Fibroblast of skin of abdomen (primary cell): ENCODE measurements at places on chromosomes 6 and 20.

DNA sequence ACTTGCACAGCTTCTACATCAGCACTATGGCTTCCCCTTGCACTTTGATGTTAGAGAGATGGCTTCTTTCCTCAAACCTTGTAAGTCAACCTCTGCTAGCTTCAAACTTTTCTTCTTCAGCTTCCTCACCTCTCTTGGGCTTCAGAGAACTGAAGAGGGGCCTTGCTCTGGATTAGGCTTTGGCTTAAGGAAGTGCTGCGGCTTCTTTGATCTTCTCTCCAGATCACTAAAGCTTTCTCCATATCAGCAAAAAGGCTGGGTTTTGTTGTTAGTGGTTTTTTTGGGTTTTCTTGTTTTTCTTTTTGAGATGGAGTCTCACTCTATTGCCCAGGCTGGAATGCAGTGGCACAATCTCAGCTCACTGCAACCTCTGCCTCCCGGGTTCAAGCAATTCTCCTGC lies 24.0 kb downstream of the CDK5RAP1 start:
- DNase-seq: no peak

GRCh38 chr6:149337320-149337719 lies 19.8 kb downstream of the TAB2 start:
- no peak for DNase-seq

DNA sequence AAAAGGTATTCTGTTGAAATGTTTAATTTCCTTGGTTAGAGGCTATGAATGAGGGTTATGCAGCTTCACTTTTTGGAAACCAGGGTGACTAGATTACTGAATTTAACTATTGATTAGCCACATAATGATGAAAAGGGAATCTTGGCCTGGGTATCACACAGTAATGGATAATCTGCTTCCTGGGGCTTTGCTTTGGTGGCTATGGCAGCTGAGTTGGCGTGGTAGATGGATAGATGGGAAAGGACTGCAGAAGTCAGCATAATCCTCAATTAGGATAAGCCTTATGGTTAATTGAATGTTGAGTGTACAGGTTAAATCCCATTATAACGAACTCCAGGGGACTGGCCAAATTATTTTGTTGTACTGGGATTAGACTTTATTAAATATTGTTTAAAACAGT lies 5.2 kb downstream of the NCOA3 start:
- DNase-seq: no peak

- peak; percentile 78 for DNase-seq
These were observed 34.3 kb downstream of the HLA-DMB start for GRCh38 chr6:32906539-32906938.

GRCh38 chr20:23415959-23416583 lies 5.2 kb downstream of the NAPB start:
- DNase-seq: peak; percentile 23

DNA sequence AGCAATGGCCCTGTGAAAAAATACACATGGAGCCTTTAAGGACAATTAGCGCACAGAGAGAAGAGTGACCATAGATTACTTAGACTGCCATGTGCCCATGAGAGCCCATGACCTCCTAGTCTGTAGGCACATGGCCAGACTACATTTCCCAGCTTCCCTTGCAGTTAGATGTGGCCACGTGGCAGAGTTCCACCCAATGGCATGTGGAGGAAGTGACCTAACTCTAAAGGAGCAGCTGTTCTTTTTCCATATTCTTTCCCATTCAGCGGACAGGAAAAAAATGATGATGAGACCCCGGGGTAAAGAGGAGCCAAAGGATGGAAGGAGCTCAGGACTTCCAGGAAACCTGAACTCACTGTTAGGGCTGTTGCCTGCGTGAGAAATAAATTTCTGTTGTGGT lies 116.6 kb downstream of the CBLN4 start:
- no peak for DNase-seq

- no peak for DNase-seq
These were observed 187.3 kb upstream of the SASH1 start for GRCh38 chr6:148155293-148155692.

DNA sequence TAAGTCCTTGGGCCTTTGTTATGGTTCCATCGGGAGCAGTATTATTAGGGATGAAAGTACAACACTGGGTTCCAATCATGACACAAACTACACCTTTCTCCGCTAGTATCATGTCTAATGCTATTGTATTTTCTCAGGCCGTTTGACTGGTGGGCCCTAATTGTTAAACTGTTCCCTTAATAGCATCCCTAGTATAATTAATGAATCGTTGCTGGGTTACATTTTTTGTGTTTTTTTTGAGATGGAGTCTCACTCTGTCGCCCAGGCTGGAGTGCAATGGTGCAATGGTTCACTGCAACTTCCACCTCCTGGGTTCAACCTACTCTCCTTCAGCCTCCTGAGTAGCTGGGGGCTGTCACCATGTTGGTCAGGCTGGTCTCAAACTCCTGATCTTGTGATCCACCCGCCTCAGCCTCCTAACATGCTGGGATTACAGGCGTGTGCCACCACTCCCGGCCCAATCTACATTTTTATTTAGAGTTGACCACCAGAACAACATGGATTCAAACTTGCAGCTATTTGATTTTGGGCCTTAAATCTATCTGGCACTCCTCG lies 4.1 kb upstream of the ZNFX1 start:
- DNase-seq: no peak

DNA sequence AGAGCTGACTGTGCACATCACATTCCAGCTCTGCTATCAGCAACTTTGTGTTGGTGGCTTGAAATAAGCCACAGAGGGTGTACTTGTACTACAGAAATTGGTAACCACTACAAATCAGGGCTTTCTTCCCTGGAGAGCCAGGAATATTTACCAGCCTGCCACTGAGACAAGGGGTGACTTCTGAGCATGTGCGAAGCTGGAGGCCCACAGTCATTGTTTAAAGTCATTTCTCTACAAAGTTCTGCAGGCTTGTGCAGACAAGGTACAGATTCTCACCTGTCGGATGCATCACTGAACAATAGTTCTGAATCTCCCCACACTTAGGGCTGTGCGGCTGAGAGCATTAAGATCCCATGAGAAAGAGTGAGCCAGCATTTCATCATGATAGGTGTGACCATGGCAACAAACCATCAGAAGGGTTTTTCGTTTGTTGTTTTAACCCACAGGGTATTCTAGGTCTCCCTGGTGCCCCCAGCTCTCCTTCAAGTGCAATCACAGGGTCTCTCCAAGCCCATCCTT lies 292.8 kb downstream of the CDC5L start:
- no peak for DNase-seq

DNA sequence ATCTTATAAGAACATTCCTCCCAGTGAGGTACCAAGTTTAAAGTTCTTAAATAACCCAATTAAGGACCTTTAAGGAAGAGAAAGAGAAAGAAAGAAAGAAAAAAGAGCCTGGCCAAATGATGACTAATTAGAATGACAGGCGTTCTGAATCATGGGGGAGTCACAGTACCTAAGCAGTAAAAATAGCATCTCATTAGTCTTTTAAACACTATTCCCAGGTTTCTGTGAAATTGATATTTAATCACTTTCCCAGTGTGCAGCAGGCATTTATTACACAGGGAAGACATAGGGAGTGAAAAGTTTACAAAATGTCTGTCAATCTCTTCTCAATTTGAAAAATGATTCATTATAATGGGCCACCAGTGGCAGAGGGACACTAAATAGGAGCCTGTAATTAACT lies 251.4 kb upstream of the MANEA start:
- peak; percentile 59 for DNase-seq

GRCh38 chr20:34920055-34920454 lies 35.6 kb downstream of the GSS start:
- DNase-seq: no peak

GRCh38 chr6:2622671-2623070 lies 128.1 kb downstream of the MYLK4 start:
- DNase-seq: no peak

DNA sequence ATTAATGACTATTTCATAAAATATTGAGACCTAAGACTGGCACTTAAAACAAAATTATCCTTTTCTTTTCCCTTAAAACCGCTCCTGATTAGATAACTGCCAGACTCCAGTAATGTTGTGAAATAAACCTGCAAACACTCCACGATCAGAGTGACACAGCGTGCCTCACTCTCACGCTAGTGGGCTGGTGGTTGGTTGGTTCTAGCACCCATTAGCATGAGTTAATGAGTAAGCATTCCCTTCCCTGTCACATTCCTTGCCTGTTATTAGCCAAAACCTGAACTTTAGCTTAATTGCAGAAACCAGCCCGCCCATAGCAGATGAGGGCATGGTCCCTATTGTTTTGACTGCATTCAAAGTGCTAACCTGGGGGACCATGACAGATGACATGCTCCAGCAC lies 193.4 kb downstream of the CD83 start:
- no peak for DNase-seq

- no peak for DNase-seq
These were observed 44.7 kb downstream of the HLA-C start for GRCh38 chr6:31227143-31227542.

GRCh38 chr6:112330071-112330878 lies 16.9 kb upstream of the RFPL4B start:
- peak; percentile 65 for DNase-seq

GRCh38 chr6:15329197-15329671 lies 83.4 kb downstream of the JARID2 start:
- peak; percentile 98 for DNase-seq

- DNase-seq: no peak
These were observed 15.1 kb upstream of the TMEM217 start for GRCh38 chr6:37272834-37273566.

GRCh38 chr20:60115451-60115850 lies 157.2 kb downstream of the CDH26 start:
- DNase-seq: no peak

DNA sequence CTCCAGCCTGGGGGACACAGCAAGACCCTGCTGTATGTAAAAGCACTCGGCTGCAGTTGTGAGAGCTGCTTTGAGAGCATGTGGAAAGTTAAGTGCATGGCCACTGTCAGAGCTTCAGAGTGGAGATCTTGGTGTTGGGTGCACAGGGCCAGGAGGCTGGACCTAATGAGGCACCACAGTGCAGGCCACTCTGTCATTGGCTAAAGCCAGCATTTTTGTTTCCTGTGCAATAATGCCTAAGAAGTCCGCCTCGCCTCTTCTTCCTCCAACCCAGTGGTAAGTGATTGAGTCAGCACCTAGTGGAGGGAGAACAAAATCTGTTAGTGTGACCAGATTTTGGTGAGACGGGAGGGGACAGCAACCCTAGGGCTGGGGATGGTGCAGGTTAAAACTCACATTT lies 60.6 kb downstream of the SSR1 start:
- no peak for DNase-seq

- peak; percentile 30 for DNase-seq
These were observed 1.9 kb upstream of the PTPN1 start for GRCh38 chr20:50508171-50508755.

- DNase-seq: peak; percentile 55
These were observed 99.0 kb upstream of the TNFAIP3 start for GRCh38 chr6:137767911-137768690.

DNA sequence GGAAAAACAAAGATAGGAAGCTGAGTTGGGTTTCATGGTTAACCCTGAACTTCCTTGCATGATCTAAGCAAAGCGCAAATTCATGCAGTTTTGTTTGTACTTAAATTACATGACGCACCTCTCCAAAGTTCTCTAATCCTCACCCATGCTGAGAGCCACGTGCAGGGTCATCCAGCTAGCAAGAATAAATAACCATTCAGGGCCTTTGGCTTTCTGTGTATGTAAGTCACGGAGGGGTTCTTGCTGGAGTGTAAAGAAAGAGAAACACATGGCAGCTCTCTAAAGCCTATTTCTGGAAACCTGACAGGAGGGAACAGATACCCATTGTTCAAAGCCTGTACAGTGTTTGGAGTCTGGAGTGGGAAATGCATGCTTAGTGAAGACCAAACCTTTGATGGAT lies 171.7 kb upstream of the CCN2 start:
- peak; percentile 9 for DNase-seq

- no peak for DNase-seq
These were observed at the start of gene KHDRBS2 for GRCh38 chr6:62285612-62286469. TSS of gene KHDRBS2 (minus strand) at chr6:62286225.

GRCh38 chr6:73513496-73513854 lies 7.4 kb downstream of the EEF1A1 start:
- peak; percentile 24 for DNase-seq

DNA sequence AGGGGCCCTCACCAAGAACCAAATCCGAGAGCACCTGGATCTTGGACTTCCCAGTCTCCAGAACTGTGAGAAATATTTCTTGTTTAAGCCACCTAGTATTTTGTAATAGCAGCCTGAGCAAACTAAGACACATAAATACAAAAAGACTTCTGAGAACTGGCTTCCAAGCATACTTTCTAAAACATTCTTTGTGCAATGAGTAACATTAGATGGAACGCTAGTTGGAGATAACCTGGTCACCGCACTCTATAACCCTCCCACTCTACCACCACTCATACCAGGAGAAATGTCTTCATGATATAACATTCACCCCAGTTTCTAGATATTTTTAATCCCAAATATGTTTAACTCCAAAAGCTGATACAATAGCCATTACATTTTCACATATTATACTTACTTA lies 169.5 kb upstream of the THEMIS start:
- DNase-seq: peak; percentile 44

GRCh38 chr20:63625771-63626423 lies 1.0 kb downstream of the GMEB2 start:
- DNase-seq: peak; percentile 13

DNA sequence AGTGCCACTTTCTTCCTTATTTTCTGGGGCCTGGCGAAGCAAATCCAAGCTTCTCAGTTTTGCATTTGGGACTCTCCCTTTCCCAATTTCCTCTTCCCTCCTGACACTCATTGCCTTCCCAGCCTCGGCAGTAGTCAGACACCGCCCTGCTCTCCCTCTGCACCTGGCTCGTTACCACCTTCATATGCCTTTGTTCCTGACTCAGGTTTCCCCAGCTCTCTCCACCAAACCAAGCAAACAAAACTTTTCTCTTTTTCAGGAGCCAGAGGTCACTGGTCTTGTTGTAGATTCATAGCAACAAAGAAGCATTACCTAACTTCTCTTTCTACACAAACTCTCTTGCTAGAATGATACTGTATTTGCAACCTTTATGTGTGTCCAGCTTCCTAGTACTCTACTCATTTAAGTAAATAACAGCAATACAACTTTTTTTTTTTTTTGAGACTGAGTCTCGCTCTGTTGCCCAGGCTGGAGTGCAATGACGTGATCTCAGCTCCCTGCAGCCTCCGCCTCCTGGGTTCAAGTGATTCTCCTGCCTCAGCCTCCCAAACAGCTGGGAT lies 9.0 kb upstream of the ZC3H12D start:
- DNase-seq: no peak

DNA sequence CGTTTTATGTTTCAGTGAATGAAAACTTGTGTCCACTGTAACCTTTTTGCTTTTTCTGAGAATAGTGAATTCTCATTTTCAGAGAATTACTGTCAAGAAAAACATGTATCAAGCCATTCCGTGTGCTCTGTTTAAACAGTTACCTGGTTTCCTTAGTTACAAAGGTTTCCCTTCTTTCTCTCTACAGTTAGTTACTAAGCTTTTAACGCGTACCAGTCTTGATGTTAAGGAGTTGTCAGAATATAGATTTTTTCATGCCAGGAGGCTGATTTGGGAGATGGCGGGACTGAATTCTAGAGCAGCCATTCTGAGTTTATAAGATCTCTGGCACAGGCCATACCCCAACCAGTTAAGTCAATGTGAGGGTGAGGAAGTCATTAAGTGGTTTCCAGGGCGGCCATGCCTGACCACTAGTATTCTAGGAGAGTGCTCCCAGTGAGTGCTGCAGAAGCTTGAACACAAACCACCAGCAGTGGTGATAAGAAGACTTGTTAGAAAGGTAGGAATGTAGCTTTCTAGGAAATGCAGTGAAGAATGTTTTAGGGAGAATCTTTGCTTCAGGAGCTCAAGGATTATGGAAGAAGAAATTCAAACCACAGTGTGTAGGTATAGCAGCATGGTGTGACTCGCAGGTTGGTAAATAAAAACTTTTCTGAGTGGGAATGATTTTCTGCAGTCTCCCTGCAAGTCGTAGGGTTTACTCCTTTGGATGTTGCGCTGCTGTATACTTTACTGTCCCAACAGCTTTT lies 112.9 kb downstream of the JARID2 start:
- DNase-seq: peak; percentile 23
